ENCODE measurements at places on chromosomes 11 and 22. TPM values are rescaled to one million over a fixed set of nuclear protein-coding genes. Genes with fewer than 3 reads are reported as not detected.

GRCh38 chr11:100545970-100546369 is 141.1 kb upstream of the ARHGAP42 start:
- DNase-seq: no peak

Gene OR4D6
- not detected for total RNA-seq

- DNase-seq: no peak
These were observed 1.4 kb downstream of the SCO2 start for GRCh38 chr22:50523806-50524675.

DNA sequence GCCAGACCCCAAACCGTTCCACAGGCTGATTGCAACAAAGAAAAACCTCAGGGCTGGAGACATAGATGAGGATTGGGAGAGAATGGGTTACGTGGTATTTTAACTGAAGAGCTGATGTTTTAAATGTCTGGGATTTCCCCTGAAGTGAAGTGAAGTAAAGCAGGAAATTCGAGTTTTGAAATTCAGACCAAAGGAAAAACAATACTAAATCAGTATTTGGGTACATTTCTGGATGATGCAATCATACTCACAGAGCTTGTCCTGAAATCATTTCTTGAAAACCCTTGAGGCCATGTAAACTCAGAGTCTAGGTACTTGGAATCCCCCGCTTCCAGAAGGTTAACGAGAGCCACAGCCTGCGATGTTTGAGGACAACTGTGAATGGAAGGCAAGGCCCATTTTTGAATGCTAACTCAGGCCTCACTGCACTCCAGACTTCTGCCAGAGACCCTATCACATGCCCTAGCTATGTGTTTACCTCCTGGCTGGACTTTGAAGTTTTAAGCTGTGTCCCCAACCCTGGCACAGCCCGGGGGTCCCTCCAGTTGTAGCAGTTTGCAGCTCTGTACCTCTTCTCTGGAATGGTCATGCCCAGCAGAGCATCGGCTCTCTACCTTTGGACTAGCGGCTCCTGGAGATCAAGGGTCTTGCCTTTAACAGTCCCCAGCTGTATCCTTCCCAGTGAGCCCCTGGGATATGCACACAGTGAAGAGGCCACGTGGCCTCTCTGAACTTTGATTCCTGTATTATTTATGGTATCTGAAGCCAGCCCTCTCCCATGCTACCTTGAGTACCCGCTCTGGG is 5.4 kb upstream of the FTH1 start:
- DNase-seq: peak; percentile 87

DNA sequence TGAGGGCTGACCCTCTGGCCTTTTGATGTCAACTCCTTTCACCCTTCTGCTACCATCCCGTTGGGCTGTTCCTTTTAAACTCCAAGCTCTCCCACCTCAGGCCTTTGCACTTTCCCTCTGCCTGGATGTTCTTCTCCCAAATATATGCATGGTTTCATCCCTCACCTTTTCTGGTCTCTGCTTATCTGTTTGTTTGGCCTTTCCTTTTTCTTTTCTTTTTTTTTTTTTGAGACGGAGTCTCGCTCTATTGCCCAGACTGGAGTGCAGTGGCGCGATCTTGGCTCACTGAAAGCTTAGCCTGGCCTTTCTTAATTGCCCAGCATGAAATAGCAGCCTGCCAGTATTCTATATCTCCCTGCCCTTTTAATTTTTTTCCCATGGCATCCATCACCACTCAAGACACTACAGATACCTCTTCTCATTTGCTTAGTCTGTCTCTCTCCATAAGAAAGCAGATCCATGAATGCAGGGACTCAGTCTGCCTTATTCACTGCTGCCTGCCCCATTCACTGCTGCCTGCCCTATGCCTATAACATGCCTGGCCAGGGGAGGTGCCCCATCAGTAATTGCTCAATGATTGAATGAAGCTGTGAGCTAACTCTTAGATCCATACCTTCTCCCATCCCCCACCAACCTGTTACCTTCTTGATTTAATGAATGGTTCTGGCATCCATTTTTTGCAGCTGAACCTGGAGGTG is 58.4 kb upstream of the CLTCL1 start:
- no peak for DNase-seq

DNA sequence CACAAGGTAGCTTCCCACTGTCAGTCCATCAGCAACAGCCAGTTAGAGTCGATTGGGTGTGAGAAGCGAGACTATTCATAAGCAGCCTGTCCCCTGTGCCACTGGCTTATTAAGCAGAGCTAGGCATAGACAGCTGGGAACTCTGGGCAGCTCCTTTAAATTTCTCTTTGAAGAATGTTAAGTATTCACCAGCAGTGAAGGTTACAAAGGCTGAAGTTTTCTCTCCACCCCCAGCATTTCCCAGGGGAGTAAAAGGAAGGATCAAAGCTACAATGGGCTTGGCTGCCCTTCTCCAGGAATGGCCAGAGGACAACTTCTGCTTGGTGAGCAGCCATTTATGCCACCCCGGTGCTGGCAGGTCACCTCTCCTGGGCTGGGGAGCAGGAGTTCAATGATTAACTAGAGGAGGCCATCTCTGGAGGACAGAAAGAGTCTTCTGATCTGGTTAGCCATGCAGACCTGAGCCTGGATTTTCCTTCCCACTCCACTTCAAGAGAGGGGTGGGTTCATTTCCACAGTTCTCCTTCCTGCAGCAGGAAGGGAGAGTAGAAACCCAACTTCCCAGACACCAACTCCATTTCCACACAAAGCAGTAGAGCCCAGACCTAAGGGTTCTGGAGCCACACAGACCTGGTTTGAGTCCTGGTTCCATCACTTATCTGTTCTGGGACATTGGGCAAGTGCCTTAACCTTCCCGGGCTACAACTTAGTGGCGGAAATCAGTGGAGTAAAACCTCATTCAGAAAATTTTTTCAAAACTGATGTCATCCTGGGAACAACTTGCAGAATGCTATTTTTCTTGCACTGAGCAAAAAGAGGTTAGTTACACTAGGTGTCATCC is 22.6 kb downstream of the POU2AF3 start:
- DNase-seq: no peak

- peak; percentile 64 for DNase-seq
These were observed 5.3 kb downstream of the TYR start for GRCh38 chr11:89182773-89183518.

DNA sequence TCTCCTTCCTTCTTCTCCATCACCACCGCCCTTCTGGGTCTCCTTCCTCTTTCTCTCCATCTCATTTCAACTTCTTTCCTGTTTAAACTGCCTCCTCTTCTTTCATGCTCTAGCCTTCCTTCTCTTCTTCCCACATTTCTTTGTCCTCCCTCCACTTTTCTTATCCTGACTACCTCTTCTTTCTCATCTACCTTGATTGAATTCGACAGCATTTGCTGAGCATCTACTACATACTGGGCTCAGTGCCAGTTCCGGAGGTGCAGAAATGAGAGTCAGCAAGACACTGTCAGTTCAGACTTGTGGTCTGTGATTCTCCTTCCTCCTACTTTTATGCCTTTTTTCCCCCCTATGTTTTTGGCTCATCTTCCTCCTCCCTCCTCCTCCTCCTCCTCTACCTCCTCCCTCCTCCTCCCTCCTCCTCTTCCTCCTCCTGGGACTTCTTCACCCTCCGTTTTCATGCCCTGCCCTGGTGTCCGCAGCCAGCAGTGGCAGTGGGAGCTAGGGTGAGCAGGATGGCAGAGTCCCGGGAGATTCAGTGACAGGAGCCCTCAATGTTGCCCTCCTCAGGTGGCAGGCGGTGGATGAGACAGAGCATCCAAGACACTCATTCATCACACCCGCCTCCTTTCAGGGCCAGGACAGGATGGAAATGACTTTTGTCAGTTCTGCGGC is 146.0 kb upstream of the SEZ6L start:
- no peak for DNase-seq

Gene GGTLC3
- total RNA-seq: not detected

- peak; percentile 44 for DNase-seq
These were observed 84.1 kb downstream of the PDE2A start for GRCh38 chr11:72589802-72590761.

- DNase-seq: peak; percentile 88
These were observed 22.0 kb downstream of the TBRG1 start for GRCh38 chr11:124644426-124645280.

GRCh38 chr11:116990811-116991210 is 107.4 kb downstream of the SIK3 start:
- no peak for DNase-seq

DNA sequence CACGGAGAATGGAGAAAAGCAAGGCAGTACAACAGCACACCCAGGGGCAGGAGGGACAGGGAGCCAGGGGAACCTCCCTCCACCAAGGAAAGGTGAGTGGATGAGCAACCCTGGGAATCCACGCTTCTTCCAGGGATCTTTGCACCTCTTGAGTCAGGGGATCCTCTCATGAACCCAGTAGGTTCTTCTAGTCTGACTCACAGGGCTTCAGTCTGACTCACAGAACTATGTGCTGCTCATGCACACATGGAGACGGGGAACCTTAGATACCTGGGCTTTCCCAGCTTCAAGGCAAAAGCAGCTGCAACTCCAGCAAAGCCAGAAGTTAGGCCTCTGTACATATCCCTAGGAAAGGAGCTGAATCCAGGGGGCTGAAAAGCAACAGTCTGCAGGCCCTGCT is 1021.4 kb upstream of the TENM4 start:
- no peak for DNase-seq

GRCh38 chr22:26320447-26320846 is 108.6 kb upstream of the ASPHD2 start:
- peak; percentile 39 for DNase-seq

- DNase-seq: no peak
These were observed 12.0 kb downstream of the KCNJ11 start for GRCh38 chr11:17376493-17376892.

- no peak for DNase-seq
These were observed 34.1 kb downstream of the CD44 start for GRCh38 chr11:35173011-35173511.

Gene SEPTIN5
- 31.5 TPM for total RNA-seq

GRCh38 chr11:31995525-31996094 is 95.3 kb upstream of the RCN1 start:
- DNase-seq: peak; percentile 35

DNA sequence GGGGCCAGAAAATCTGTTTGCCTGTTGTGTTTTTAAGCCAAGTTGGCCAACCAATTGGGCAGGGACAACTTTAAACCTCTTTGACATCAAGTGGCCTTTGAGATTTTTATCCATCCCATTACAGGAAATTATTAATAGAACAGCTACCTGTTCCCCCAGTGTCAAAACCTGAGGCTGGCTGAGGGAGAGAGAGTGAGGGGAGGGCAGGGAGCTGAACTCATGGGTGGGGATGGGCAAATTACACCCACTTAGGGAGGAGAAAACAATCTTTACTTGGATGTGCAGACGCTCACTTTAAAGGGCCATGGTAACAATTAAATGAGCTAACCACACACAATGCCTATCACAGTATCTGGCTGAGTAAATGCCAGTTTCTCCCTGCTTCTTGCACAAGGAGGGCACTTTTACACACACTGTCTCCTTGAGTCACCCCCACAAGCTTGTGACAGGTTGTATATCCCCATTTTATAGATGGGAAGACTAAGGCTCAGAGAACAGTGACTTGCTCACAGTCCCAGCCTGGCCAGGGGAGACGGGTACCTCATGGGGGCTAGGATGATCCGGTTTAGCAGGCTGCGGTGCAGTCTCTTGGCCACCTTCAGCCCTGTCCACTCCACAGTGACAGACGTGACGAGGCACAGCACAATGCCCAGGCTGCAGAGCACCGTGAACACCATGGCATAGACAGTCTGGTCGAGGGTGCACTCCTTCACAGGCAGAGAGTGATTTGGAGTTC is 17.8 kb upstream of the KCNJ11 start:
- no peak for DNase-seq

Gene ZP1
- 5.3 TPM for total RNA-seq

Measured in GM23248 (cell line).